SK-MEL-5 (cell line): ENCODE measurements at places on chromosomes 6 and 20. TPM values are rescaled to one million over a fixed set of nuclear protein-coding genes. Genes with fewer than 3 reads are reported as not detected.

ZBTB46 gene
- total RNA-seq: 1.0 and 1.6 TPM in 2 replicates

SLX4IP gene
- 6.4 and 7.3 TPM in 2 replicates for total RNA-seq

LGSN gene
- 0.32 TPM in 1 of 2 replicates, not detected in the other for total RNA-seq

GPR63 gene
- total RNA-seq: 1.3 and 1.6 TPM in 2 replicates

ERVFRD-1 gene
- 0.24 and 0.63 TPM in 2 replicates for total RNA-seq

GPR6 gene
- not detected in 2 replicates for total RNA-seq

HINT3 gene
- 18.2 and 19.6 TPM in 2 replicates for total RNA-seq

BTNL2 gene
- not detected in 2 replicates for total RNA-seq

RAET1G gene
- total RNA-seq: not detected in 2 replicates

EGFL8 gene
- total RNA-seq: 11.4 and 15.0 TPM in 2 replicates

NOX3 gene
- not detected in 2 replicates for total RNA-seq

RIPPLY2 gene
- total RNA-seq: 3.8 and 4.5 TPM in 2 replicates

MICB gene
- total RNA-seq: 4.9 and 7.0 TPM in 2 replicates

CLPSL2 gene
- total RNA-seq: not detected in 2 replicates

DDRGK1 gene
- 85.3 and 85.5 TPM in 2 replicates for total RNA-seq

BPIFA1 gene
- total RNA-seq: not detected in 2 replicates

PRPH2 gene
- total RNA-seq: not detected in 2 replicates

RHAG gene
- not detected in 2 replicates for total RNA-seq

SAMD10 gene
- not detected in 2 replicates for total RNA-seq

CTCFL gene
- 0.42 and 0.51 TPM in 2 replicates for total RNA-seq

PRDM13 gene
- total RNA-seq: 2.6 and 3.5 TPM in 2 replicates

ATP6V1G2 gene
- total RNA-seq: 0.32 and 0.45 TPM in 2 replicates

SEMG1 gene
- total RNA-seq: not detected in 2 replicates

JAG1 gene
- 89.6 and 94.1 TPM in 2 replicates for total RNA-seq

MDN1 gene
- total RNA-seq: 25.3 and 30.8 TPM in 2 replicates

CCN6 gene
- not detected in 2 replicates for total RNA-seq

TDRD6 gene
- total RNA-seq: 0.05 TPM in 1 of 2 replicates, not detected in the other

PBOV1 gene
- total RNA-seq: not detected in 2 replicates

TNNC2 gene
- total RNA-seq: 0.37 TPM in 1 of 2 replicates, not detected in the other

IL17A gene
- total RNA-seq: not detected in 2 replicates

PXDC1 gene
- total RNA-seq: 53.5 and 59.0 TPM in 2 replicates

OXT gene
- not detected in 2 replicates for total RNA-seq

DDAH2 gene
- 4.6 and 4.7 TPM in 2 replicates for total RNA-seq
